ENCODE measurements at places on chromosomes 2 and 18.

DNA sequence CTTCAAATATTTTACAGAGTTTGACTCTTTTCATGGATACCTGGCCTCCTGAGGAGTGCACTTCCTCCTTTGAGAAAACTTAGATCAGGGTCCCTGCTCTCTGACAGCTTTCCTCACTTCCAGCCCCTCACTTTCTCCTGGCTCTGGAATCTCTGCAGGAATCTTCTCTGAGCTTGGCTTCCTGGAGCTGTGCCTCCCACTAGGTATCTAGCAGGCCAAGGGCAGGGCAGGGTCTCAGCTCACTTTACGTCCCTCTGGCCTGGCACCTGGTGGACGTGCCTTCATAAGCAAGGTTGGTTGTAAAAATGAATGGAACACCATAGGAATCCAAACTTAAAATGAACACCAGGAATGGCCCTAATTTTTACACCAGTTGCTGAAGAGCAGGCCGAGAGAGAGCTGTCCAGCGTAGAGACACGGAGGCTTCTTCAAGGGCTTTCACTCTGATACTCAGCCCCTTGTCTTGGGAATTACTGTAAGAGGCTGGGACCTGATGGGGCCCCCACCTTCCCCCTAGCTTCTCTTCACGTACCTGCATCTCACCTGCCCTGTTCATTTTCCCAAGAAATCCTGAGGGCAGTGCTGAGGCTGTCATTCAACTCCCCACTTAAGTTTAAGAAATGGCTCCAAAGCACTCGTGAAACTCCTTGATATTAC is 426.9 kb upstream of the ID2 start:
- no peak overlapping the region for H3K4me3 ChIP-seq
- no peaks in the 10 kb centered on the region for H3K4me1 ChIP-seq
- no peak for DNase-seq
- H3K27ac ChIP-seq = no peak overlapping the region
- no peaks in the 10 kb centered on the region for H3K27me3 ChIP-seq
- H3K36me3 ChIP-seq = no peaks in the 10 kb centered on the region

DNA sequence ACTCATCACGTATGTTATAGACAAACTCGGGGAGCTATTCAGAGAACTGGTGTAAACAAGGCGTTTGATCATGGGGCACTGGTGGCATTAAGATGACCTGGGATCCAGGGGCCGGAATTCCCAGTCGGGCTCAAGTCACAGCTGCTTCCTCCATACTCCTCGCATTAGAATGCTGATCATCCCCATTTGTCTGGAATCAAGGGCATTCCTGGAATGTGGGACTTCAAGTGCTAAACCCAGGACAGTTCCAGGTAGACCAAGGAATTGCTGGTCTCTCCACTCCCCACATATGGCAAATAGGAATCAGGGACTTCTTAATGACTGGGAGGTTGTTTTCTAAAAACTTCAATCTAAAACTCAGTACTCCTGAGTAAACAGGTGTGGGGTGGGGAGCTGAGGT is 355.7 kb upstream of the RAB6C start:
- H3K27me3 ChIP-seq = no peaks in the 10 kb centered on the region
- no peaks in the 10 kb centered on the region for H3K4me1 ChIP-seq
- H3K27ac ChIP-seq = no peak overlapping the region
- H3K36me3 ChIP-seq = no peaks in the 10 kb centered on the region
- H3K4me3 ChIP-seq = no peak overlapping the region
- DNase-seq = no peak

DNA sequence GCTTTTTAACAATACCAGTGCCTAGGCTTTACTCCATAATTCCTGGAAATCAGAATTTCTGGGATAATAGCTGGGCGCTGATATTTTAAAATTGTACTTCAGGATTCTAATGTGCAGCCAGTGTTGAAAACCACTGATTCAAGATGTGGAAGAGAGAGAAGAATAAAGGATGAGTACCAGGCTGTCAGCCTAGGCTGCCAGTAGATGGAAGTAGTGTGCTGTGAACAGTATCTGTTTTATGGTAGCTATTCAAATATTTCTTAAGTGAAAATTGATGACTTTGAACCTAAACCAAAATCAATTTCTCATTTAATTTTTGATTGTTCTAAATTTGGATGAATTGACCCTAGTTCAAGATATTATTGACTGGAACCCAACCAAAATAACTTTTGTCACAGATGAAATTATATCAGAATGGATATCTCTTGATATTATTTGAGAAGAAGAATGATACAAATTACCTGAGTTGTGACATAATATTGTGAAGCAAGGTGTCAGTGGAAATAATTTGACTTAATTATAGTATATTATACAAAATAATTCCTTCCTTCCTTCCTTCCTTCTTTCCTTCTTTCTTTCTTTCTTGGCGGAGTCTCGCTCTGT is 88.0 kb downstream of the COMMD1 start:
- H3K27ac ChIP-seq = no peak overlapping the region
- DNase-seq = peak; percentile 49
- no peak overlapping the region for H3K4me3 ChIP-seq
- H3K36me3 ChIP-seq = no peaks in the 10 kb centered on the region
- no peaks in the 10 kb centered on the region for H3K4me1 ChIP-seq

DNA sequence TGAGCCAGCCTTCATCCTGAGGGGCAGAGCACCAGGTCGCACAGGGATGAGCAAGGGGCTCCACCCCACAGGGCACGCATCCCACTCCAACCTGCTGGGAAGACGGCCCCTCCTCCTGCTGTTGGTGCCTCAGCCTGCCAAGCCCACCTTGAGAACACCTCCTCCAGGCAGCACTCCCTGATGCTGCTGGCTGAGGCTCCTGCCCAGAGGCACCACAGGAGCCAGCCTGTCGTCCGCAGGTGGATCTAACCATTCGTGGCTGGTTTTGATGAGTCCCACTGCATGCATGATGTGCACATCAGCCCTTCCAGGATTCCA is 58.4 kb downstream of the BIN1 start:
- H3K36me3 ChIP-seq = no peaks in the 10 kb centered on the region
- no peak overlapping the region for H3K4me3 ChIP-seq

DNA sequence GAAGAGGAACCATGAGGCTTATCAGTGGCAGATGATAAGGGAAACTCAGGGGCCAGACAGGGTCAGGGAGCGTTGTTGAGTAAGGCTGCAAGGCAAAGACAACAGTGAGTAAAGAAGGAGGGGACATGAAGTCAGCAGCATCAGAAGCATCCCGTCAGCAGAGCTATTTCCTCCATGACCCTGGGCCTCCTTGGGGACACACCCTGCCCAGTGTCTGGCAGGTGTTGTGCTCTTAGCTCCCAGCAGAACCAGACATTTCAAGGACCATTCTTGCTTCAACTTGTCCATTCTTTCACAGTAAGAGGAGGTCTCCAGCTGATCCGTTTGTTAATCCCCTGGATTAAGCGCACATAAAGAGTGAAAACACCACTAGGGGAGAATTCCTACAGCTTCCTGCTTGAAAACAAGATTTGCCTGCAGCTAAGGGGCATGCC is 88.7 kb upstream of the MEIS1 start:
- H3K4me3 ChIP-seq = no peak overlapping the region
- no peaks in the 10 kb centered on the region for H3K4me1 ChIP-seq
- H3K27ac ChIP-seq = no peak overlapping the region

DNA sequence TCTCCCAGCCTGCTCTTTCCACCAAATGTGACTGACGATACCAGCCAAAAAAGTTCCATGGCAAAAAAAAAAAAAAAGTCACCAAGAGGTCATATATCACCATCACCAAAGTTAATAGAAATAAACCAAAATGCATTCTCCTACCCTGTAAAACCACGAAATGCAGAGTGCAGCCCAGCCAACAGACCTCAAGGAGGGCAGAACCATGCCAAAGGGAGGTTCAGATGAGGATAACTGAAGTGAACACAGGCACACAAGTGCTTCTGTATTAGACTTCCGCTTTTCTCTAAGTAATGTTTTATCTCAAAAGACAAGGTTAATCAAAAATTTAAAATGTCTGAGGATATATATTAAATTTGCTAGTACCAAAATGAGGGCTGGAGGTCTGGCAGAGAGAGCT is 5.5 kb downstream of the SERPINE2 start:
- H3K4me1 ChIP-seq = peaks cover 3% of the 10 kb centered on the region
- DNase-seq = no peak
- H3K4me3 ChIP-seq = no peak overlapping the region
- no peaks in the 10 kb centered on the region for H3K36me3 ChIP-seq
- H3K27ac ChIP-seq = no peak overlapping the region
- H3K27me3 ChIP-seq = no peaks in the 10 kb centered on the region

- H3K4me1 ChIP-seq = peaks cover 5% of the 10 kb centered on the region
- DNase-seq = no peak
- H3K27me3 ChIP-seq = no peaks in the 10 kb centered on the region
- H3K4me3 ChIP-seq = no peak overlapping the region
Measured at GRCh38 chr2:9797681-9798556, 45.4 kb upstream of the TAF1B start.

GRCh38 chr2:135984199-135985017 is 1.0 kb downstream of the DARS1 start:
- H3K4me3 ChIP-seq = peak overlapping the region; percentile 96
- H3K36me3 ChIP-seq = no peaks in the 10 kb centered on the region
- H3K27ac ChIP-seq = peak overlapping the region; percentile 88
- no peak for DNase-seq

DNA sequence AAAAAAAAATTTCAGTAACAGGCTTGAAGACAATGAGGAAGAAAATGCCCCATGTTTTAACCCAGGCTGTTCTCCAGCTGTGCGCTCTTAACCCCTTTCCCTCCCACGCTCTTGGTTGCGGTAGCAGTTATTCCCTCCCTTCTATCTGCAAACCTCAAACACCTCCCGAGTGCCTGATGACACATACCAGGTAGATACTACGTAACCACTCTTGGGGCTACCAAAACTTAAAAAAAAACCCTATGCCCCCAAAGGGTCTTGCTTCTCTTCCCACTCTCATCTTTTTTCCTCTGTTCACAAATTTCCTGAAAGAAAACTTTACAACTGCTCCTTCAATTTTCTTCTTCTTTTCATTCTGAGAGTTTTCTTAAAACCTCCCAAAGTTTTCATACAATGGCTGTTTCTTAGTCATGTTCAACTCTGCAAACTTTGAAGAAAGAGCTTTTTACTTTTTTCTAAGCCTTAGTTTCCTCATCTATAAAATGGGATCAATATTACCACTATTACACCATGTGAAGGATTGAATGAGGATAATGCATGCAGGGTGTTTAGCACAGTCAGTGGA is 4.9 kb upstream of the DRC1 start:
- no peak for DNase-seq
- no peaks in the 10 kb centered on the region for H3K27me3 ChIP-seq
- peaks cover 13% of the 10 kb centered on the region for H3K4me1 ChIP-seq
- H3K36me3 ChIP-seq = no peaks in the 10 kb centered on the region

DNA sequence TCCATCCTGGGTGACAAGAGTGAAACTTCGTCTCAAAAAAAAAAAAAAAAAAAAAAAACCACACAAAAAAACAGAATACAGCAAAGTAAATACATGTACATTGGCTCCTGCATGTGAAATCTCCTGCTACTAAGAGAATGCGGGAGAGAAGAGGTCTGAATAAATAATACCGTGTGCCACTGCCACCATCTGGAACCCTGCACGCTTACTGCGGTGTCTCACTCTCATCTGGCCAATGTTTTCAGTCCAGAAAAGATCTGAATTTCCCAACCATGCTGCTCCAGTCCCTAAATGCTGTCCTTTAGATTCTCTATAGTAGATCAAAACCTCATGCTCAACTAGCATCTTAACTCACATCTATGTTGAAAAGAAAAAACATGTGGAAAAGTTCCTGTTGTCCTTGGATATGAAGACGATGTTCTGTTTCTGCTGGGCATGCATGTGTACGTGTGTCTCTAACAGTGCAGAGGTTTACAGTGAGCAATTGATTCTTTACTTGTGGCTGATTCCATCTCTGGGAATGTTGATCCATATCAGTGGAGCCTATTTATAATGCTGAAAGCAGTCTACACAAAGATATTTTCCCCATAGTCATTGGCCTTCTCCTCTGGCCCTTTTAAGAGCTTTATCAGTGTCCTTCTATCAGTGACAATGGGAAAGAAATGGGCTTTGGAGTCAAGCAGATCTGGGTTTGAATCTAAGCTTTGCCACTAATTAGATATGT is 11.9 kb downstream of the STON1 start:
- no peak overlapping the region for H3K4me3 ChIP-seq
- no peak overlapping the region for H3K27ac ChIP-seq
- no peaks in the 10 kb centered on the region for H3K36me3 ChIP-seq

DNA sequence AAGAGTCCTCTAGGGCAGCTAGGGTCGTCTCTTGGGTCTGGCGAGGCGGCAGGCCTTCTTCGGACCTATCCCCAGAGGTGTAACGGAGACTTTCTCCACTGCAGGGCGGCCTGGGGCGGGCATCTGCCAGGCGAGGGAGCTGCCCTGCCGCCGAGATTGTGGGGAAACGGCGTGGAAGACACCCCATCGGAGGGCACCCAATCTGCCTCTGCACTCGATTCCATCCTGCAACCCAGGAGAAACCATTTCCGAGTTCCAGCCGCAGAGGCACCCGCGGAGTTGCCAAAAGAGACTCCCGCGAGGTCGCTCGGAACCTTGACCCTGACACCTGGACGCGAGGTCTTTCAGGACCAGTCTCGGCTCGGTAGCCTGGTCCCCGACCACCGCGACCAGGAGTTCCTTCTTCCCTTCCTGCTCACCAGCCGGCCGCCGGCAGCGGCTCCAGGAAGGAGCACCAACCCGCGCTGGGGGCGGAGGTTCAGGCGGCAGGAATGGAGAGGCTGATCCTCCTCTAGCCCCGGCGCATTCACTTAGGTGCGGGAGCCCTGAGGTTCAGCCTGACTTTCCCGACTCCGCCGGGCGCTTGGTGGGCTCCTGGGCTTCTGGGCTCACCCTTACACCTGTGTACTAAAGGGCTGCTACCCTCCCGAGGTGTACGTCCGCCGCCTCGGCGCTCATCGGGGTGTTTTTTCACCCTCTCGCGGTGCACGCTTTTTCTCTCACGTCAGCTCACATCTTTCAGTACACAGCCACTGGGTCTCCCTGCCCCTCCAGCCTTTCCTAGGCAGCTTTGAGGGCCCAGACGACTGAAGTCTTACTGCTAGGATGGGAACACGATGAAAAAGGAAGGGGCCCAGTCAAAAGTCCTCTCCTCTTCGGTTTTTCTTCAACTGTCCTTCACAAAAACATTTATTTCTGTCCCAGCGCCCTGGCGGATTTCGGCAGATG is 8.1 kb downstream of the SIX2 start:
- H3K4me3 ChIP-seq = no peak overlapping the region
- H3K27ac ChIP-seq = no peak overlapping the region
- H3K36me3 ChIP-seq = no peaks in the 10 kb centered on the region
- H3K4me1 ChIP-seq = peaks cover 4% of the 10 kb centered on the region
- H3K27me3 ChIP-seq = no peaks in the 10 kb centered on the region

DNA sequence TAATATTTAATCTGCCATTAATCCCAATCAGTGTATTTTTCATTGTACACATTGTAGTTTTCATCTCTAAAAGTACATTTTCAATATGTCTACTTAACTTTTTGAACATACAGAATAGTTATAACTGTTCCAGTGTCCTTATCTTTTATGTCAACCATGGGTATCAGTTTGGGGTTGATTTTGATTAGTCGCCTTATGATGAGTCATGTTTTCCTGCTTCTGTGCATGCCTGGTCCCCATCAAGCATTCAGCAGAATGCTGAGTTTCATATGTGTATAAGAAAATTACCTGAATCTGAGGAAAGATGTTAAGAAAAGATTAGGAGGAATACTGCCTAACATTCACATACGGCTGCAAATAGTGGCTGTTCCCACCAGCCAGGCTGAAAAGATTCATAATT is 17.7 kb downstream of the SPDYA start:
- H3K36me3 ChIP-seq = no peaks in the 10 kb centered on the region
- no peak for DNase-seq
- H3K27ac ChIP-seq = no peak overlapping the region
- no peaks in the 10 kb centered on the region for H3K4me1 ChIP-seq
- H3K27me3 ChIP-seq = no peaks in the 10 kb centered on the region
